ENCODE measurements at places on chromosomes 3 and 15.

DNA sequence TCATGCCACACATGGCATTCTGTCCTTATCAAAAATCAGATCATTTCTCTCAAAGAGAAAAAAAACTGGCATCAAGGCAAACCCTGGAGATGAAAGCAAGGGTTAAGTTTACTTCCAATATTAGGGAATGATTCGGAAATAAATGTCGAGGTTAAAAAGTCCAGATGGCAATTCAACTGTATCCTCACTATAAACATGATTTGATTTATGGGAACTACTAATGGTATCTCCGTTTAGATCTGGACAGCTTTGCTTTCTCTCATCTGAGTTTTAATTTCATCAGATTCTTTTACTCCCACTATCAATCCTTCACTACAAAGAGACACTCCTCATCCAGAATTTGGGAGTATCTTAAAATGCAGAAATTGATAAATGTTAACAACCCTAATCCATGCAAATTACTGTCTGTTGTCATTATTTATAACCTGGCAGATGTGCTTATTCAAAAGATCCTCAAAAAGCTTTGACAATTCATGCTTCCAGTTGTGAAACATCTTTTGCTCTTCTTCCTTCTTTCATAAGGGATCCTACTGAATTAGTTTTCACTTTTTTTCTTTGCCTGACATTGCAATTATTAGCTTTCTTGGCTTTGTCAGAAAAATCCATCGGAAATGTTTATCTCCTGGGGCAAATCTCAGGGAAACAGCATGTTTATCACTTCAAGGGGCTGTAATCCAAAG, 903.2 kb downstream of the MCTP2 start:
- no peak for DNase-seq

- DNase-seq = no peak
These were observed 544.4 kb downstream of the DIPK2A start for GRCh38 chr3:144516026-144516425.

DNA sequence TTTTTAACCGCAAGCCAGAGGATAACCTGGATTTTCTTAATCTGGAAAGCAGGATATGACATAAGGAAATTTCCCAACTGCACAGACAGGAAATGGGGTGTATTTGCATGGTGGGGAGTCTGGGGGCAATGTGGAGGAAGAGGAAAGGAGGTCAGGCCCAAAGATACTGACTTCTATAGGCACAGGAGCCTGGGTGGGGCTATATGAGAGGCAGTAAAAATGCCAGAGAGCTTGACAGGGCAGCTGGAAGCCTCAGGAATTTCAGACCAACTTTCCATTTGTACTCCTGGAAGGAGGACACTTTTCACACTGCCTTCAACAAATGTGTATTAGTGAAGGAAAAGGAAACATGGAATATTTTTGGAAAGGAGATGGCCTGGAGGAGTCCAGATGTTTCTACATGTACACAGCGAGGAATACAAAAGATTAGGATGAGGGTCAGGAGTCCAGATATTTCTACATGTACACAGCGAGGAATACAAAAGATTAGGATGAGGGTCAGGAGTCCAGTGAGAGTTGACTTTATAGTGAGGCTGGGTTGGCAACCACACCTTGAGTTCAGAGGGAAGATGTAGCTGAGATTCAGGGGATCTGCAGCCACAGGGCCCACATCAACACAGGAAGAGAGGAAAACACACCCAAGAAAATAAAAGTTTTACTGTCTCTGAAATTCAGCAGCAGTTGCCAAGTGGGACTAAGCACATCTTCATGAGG, 111.9 kb upstream of the PTPRG start:
- DNase-seq = no peak

DNA sequence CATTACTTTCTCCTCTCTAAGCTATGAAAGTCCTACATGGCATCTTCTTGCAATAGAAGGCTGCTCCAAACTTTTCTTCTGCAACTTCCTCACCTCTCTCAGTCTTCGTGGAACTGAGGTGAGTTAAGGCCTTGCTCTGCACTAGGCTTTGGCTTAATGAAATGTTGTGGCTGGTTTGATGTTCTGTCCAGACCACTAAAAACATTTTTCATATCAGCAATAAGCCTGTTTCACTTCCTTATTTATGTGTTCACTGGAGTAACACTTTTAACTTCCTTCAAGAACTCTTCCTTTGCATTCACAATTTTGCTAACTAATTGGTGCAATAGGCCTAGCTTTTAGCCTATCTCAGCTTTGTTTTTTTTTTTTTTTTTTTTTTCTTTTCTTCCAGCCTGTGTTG, 335.3 kb upstream of the NECTIN3 start:
- DNase-seq = no peak

DNA sequence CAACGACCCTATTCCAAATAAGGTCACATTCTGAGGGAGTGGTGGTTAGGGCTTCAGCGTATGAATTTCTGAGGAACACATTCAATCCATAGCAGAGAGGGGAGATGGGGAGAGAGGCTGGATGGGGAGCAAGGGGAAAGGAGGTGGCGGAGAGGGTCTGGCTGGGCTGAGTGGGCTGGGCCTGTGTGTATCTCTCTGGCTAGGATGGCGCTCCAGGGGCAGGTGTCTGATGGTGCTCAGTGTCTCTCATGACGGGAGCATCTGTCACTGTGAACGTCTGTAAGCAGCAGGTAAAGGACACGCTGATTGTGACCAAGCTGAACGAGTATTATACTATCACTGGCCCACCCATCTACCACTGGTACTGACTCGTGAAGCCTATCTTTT, 159.6 kb downstream of the XXYLT1 start:
- no peak for DNase-seq

DNA sequence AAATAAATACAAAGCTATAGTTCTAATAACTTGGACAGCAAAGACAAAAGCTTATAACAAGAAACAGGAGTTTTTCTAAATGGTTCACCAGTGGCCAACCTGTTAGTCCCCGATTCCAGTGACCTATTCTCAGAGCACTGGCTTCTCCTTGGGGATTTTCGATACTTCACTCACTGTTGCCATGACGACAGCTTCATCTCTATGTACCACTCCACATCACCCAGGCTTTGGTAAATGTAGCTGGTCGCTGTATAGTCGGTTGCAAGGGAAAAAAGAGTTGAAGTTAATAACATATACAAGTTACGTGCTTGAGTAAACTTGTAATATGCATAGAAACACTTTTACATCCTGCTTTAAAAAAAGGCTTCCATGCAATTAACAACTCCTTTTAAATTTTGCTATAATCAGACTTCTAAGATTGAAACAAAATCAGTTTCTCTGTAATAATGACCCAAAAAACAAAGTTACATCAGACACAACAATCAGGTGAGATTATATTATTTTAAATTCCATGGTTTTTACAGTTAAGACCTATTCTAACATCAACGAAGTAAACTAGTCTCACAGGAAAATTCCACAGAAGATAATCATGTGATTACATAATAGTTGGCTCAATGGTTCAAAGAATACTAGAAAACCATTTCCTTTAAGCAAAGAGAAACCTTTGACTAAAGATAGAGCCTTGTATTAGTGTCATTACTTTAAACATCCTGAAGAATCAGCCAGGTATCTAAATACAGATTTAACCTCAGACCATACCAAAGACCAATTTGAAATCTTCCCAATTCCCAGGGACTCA, 2.9 kb downstream of the CCNL1 start:
- DNase-seq = no peak

- DNase-seq = no peak
These were observed 125.3 kb upstream of the P2RY1 start for GRCh38 chr3:152709659-152710058.

GRCh38 chr3:69743975-69744906, 5.0 kb downstream of the MITF start:
- no peak for DNase-seq

- DNase-seq = no peak
These were observed 41.8 kb upstream of the CCNL1 start for GRCh38 chr3:157201648-157202278.

DNA sequence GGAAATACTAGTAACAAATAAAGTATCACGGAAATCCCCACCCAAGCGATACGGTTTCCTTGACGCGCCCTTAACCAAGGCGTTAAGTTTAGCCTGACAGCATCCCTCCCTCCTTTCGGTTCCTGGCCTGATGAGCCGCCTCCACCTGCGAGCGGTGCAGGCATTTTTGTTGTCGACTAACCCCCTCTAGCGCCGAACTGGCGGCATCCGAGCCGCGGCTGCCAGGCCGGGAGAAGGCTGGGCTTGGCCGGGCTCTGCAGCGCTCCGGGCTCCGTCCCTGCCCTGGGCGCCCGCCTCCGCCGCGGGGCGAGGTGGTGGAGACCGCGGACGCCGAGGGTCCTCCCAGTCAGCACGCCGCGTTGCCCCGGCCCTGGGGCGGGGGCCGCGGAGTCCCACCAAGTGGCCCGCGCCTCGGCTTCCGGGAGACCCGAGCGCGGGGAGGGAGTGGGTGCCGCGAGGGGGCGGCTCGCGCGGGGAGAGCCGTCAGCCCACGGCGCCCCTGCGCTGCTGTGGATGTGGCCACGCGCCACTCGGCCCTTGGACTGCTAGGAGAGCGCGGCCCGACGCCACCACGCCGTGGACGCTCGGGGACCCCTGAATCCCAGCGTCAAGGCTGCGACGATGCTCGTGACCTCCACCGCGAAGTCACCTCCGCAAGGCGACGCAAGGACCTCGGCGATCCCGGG, 1.1 kb upstream of the EPHA6 start:
- DNase-seq = no peak

GRCh38 chr3:189103208-189103607, 68.6 kb upstream of the TPRG1 start:
- DNase-seq = no peak

- DNase-seq = no peak
These were observed 111.2 kb downstream of the EOMES start for GRCh38 chr3:27610800-27611525.

DNA sequence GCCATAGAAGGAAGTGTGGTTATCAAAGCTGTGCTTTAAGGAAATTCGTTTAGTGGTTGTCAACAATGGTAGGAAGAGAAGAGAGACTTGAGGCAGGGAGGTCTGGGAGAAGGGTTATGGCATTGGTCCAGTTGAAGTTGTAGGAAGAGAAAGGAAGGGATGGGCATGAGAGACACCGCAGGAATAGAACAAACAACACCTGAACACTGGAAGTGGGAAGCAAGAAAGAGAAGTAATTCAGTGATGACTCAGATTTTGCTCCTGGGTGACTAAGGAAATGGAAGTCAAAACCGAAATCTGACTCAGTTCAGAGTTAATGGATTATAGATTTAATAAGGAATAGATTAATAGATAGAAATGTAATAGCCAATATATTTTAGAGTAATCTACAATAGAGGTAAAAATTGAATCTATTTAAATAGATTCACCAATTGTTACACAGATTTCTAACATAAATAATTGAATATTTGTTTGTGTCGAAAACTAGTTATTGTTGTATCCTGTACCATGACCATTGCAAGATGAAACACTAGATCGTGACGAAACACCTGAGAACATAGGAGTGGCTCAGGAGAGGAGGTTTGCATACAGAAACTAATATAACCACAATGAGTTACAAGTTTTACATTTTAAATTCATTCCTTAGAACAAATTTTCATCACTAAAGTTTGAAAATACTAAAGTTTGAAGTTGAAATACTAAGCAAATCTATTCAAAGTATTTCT, 36.0 kb downstream of the THBS1 start:
- no peak for DNase-seq

Measured in activated CD8-positive, alpha-beta memory T cell treated with anti-CD3 and anti-CD28 coated beads, Interleukin-2, amount 50 U/mL, for 4 hours (primary cell).